Stimulated activated CD4-positive, alpha-beta T cell treated with anti-CD3 and anti-CD28 coated beads, Interleukin-1b, Interleukin-23, amount 100 ng/mL, for 1 hour (primary cell): ENCODE measurements at places on chromosomes 3 and 15.

- DNase-seq: no peak
Observed at GRCh38 chr3:39372833-39373232, 10.3 kb upstream of the SLC25A38 start.

- DNase-seq: no peak
Observed at GRCh38 chr3:161084277-161084676, 20.9 kb downstream of the B3GALNT1 start.

GRCh38 chr15:90213122-90213817 lies 12.1 kb downstream of the SEMA4B start:
- DNase-seq: no peak

- DNase-seq: no peak
Observed at GRCh38 chr3:159911664-159912037, 77.0 kb upstream of the IL12A start.

DNA sequence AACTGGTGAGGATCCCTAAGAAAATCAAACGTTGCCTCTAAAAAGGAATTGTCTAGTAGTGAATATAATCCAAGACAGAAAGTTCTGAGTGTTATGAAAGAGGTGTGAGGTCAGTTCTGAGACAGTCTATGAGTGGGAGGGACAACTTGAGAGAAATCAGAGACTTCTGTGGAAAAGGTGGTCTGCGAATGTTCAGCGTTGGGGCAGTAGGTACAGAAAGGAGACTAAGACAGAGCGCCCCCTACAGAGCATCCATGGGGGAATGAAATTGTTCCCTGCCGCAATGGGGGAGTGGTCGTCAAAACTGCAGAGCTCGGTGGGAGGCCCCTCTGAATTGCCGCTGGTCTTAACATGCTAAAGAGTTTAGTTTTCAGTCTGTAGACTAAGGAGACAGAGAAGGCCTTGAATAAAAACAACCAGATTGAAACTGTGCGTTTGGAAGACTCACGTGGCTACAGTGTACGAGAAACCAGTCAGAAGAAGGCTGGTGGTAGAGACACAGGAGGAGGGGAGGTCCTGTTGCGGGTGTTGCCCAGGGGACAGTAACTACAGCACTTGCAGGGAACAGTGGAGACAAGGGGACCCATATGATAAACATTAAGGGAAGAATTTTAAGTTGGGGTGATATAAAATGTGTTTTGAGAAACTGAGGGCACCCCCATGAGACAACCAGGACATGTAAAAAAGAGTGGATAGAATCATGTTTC lies 6.9 kb downstream of the TNIK start:
- no peak for DNase-seq

DNA sequence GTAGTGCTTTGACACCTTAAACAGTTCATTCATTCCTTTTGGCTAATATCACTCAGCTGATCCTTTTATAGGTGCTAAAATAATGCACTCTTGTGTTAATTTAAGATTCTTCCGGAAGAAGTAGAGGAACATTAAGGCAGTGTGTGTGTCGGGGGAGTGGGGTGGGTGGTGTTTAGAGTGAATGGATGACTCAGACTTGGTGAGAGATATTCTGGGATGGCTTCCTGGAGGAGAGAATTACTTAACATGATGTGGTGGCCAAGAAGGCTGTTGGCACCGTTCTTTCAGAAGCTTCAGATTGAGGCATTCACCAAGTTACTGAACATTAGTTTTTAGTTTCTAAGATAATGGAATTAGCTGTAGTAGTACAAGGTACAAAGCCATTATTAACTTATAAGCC lies 125.6 kb upstream of the ROPN1 start:
- DNase-seq: no peak

- DNase-seq: no peak
Observed at GRCh38 chr3:34070831-34071585, 272.6 kb downstream of the PDCD6IP start.

- DNase-seq: no peak
Observed at GRCh38 chr3:164918905-164919304, 159.4 kb downstream of the SI start.

- DNase-seq: no peak
Observed at GRCh38 chr15:57503911-57504598, 87.6 kb upstream of the MYZAP start.

- DNase-seq: no peak
Observed at GRCh38 chr15:35505809-35506208, 40.2 kb downstream of the DPH6 start.

DNA sequence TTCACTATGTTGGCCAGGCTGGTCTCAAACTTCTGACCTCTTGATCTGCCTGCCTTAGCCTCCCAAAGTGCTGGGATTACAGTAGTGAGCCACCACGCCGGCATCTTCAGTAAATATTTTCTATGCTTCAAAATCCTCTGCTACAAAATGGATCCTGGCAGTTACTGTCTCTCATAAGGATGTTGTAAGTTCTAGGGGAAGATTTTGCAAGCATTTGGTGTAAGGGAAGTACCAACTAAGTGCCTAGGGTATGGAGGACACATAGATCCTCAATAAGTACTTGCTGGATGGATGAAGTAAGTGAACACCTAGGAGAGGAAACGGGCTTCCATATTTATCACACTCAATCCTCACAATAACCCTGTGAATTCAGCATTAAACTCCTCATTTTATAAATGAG lies 6.6 kb downstream of the TM4SF4 start:
- no peak for DNase-seq

DNA sequence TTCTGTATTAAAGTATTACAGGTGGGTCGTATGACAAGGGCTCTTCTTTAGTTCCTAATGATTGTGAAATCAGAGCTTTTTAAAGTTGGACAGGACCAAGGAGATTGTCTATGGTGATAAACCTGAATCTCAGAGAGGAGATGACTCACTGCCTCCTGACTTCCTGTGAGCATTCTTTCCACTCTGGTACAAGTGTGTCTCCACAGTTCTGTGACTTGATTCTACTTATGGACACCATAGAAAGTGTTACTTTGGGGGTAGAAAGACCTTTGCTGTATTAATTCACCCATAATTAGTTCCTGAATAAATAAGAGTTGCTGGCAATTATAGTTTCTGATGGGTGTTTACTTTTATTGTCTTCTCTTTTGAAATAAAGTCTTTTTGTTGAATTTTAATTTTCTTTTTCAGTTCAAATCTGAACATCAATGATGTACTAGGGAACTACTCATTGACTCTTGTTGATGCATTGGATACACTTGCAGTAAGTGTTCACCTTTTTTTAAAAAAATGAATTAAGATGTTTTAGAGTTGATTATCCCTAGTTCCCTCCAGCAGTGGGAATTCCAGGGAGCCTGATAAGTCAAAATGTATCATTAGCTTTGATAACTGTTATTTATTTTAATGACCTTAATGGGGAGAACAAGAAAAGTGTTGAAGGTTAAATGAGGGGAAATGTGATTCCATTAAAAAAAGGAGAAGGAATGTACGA lies 7.4 kb downstream of the EDEM1 start:
- DNase-seq: no peak

- DNase-seq: no peak
Observed at GRCh38 chr15:88747111-88747510, 56.1 kb upstream of the ACAN start.

DNA sequence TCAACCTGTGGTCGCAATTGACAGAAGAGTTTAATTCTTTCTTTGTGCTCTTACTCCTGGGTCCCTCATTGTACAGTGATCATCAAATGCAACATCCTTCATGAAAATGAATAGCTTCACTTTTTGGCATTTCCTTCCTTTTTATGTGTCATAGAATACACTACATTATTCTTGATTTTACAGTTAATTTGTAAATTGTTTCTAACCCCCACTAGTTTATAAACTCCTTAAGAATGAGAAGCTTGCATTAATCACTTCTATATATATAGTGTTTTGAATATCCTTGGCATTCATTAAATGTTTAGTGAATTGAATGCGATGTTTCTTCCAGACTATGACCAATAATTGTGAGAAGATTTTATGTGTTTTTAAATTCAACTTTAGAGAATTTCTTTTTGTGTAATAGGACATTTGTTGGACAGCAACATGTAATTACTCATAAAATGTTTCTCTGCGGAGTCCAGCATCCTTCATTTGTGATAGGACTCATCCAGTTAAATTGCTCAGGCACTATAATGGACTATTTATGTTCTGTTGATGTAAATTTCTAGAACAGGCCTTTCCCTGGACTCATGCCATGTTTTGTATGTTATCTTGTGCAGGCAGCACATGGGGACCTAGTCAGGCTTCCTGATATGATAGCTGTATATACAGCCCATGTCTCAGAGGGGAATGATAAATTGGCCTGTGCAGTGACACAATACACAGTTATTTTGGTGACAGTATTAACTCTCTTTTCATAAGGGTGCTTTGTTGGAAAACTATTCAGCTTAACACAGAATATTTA lies 51.3 kb downstream of the MBNL1 start:
- no peak for DNase-seq

DNA sequence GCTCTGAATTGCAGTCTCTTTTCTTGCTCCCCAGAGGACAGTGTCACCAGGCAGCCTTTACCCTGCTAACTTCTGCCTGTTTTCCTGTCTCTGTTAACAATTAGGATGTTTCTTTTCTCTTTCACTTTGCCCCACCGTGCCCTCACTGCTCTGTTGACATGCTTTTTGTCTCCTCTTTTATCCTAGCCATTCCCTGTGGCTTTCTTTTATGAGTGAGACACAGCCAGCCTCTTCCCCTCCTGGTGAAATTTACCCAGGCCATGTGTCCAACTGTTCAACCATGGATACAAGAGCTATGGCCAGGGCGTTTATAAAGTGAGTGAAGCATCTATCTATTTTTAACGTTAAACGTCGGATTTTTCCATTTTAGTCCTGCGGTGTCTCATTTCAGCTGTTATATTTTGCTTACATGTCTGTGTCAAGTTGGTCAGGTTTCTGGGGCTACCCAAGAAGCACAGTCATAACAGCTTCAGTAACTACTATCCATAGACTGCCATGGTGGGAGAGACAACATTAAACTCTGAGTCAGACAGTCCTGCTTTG lies 443.2 kb upstream of the AZI2 start:
- no peak for DNase-seq

DNA sequence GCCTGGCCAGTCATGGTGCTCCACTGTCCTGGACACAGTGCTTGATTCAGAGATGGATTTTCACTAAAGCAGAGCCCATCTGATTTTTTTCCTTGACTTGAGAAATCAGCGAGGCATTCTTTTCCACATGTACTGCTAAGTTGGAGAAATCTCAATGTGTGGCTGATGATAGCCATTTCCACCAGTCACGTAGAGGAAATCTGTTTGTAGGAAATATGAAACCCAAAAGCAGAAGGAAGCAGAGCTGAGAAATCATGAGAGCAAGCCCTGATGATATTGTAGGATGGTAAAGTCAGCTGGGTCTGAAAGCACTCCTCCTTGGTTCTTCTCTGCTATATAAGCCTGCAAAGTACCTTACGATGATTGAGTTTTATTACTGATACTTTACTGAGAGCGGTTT lies 1233.4 kb downstream of the ROBO2 start:
- DNase-seq: no peak

GRCh38 chr3:130839813-130840212 lies 54.1 kb upstream of the ATP2C1 start:
- no peak for DNase-seq

GRCh38 chr3:59994732-59995304 lies 945.0 kb upstream of the CFAP20DC start:
- no peak for DNase-seq

GRCh38 chr3:182789371-182789770 lies 3.9 kb upstream of the ATP11B start:
- DNase-seq: no peak

GRCh38 chr3:120147072-120147871 lies 53.0 kb upstream of the GSK3B start:
- no peak for DNase-seq

DNA sequence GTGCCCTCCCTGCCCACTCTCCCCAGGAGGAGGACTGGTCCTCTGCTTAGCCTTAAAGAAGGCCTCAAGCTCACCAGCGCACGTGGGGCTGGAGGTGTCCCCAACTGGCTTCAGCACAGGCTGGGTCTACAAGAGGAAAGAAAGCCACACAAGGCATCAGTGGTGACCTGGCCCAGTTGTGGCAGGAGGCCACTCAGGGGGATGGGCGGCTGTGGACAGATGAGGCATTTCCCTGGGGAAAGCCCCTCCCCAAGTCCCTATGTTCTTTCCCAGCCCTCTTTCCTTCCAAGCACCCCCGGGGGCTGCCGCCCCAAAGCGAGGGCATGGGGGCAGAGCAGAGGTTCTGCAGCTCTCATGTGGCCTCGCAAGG lies 155.2 kb upstream of the TLE3 start:
- no peak for DNase-seq

DNA sequence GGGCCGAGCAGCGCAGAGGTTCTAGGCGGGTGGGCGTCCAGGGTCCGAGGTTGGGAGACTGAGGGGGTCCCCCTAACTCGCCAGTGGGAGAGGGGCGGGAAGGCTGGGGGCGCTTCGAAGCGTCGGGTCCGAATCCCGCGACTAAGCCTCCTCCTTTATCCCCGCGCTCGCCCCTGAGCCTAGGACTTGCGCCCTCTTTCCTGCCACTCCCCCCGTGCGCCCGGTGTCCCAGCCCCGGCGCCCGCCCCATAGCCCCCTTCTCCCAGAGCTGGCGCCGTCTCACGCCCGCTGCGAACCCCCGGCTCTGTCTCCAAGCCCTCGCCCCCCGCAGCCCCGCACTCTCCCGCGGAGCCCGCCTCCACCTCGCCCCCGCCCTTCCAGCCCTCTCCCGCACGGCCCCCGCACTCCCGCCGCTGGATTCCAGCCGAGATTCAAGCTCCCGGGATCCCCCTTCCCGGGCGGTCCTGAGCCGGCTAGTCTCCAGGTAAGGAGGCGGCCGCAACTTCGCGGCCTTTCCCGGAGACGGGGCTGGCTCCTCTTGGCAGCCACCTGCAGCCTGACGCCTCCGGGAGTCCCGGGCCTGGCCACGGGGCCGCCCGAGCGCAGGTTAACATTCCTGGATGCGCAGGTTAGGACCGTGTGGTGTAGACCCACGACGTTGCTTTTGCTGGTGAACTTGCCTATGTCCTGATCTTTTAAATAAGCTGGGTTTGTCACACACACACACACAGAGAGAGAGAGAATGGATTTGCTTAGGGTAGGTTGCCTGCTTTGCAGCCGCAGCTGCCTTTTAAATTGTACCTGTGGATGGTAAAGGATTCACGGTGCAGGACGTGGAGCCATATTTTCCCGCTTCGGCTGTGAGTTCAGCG lies 563 bp downstream of the PXYLP1 start:
- no peak for DNase-seq

DNA sequence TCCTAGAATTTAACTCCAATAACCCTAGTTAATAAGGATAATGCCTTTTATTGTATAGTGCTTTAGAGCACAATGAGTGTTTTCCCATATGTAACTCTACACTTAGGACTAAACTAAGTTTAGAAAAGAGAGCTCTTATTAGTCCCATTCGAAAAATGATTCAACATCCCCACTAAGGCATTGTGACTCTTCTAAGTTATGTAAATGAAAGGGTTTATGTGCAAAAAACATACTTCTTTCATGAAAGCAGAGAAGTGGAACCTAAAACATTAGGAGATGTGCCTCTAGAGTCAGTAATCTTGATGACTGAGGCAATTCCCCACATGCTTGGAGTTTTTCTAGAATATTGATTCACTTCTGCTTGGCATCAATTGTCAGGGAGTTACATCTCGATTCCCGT lies 344.1 kb upstream of the ZNF717 start:
- no peak for DNase-seq

GRCh38 chr3:25246913-25247312 lies 181.2 kb upstream of the RARB start:
- no peak for DNase-seq
